Stimulated activated CD8-positive, alpha-beta memory T cell treated with anti-CD3 and anti-CD28 coated beads, Interleukin-4, amount 100 ng/mL, for 1 hour (primary cell): ENCODE measurements at places on chromosomes 7 and 10.

- DNase-seq, result no peak
Observed at GRCh38 chr7:16609842-16610450, 35.6 kb downstream of the ANKMY2 start.

- no peak for DNase-seq
Observed at GRCh38 chr7:1981201-1981877, 251.4 kb downstream of the MAD1L1 start.

DNA sequence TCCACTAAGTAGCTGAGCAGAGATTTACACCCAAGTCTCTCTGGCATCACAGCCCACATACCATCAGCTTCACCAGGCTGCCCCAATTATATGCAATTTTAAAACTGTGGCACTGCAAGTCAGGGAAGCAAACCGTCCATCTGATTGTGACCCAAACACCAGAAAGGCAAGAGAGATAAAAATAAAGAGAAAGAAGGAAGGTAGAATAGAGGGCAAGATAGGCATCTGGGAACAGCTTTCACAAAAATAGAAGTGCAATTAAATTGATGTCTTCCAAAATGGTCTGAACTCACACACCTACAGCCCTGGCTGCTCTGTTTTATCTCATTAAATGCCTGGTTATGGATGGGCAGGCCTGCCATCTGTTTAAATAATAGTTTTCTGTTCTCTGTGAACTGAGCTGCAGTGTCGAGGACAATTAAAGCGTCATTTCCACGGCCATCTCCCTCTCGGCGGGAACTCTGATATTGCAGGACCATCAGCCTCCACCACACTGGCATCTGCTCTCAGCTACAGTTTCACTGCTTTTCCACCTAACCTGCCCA lies 509.1 kb downstream of the INHBA start:
- DNase-seq, result no peak

- DNase-seq, result no peak
Observed at GRCh38 chr7:105279688-105280007, 109.1 kb downstream of the SRPK2 start.

DNA sequence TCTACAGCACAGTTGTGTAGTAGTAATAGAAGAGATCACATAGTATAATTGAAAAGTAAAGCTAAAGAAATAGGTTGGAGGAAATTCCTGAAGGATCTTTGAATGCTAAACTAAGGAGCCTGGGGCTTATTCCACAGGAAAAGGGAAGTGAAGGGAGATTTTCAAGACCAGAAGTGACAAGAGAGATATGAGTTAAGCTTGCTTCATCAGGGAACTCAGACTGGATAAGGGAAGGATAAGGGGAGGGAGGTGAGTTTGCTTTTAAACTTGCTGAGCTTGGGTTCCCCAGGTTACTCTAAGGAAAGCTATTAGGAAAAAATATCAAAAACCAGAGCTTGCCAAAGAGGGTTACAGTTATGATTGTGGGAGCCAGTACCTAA lies 182.4 kb downstream of the RAPGEF5 start:
- DNase-seq, result no peak

DNA sequence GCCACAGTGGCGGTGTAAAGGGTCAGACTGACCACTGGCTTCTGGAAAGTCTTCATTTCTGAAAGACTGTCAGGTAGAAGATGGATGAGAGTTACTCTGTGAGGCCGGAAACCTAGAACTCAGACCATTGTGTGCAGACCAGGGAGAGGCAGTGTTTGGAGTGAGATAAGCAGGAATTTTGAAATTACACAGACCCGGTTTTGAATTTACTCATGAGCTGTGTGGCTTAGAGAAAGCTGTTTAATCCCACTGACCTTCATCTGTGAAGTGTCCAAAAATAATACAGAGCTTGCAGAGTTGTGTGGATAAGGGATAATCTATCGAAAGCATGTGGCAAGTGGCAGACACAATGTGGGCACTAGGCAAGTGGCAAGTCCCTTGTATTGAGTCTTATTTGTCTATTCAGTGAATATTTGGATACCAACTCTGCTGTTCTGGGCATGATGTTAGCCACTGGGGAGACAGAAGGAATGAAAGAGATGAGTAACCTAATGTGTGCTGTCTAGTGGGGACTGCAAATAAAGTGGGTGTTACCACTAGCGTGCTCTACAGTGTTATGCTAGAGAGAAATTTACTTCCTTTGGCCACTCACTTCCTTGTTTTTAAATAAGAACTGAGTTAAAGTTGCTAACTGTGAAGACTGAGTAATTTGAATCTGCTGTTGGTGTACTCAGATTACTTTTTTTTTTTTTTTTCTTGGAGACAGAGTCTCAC lies 69.4 kb downstream of the KIAA1217 start:
- no peak for DNase-seq

DNA sequence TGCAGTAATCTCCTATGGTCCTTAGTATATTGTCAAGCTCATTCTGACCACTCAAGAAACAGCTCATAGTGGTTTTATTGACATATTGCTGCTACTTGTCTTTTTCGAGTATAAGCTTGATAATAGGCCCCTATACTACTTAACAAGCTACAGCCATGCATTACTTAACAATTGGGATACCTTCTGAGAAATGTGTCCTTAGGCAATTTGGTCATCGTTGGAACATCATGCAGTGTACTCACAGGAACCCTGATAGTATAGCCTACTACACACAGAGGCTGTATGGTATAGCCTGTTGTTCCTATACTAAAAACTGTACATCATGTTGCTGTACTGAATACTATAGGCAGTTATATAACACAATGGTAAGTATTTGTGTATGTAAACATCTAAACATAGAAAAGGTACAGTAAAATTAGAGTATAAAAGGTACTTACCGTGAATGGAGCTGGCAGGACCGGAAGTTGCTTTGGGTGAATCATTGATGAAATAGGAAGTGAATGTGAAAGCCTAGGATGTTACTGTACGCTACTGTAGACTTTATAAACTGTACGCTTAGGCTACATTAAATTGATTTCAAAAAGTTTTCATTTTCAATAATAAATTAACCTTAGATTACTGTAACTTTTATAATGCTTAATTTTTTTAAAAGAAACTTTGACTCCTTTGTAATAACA lies 160.9 kb downstream of the LRRC4 start:
- no peak for DNase-seq
